ENCODE measurements at places on chromosomes 11 and 22.

DNA sequence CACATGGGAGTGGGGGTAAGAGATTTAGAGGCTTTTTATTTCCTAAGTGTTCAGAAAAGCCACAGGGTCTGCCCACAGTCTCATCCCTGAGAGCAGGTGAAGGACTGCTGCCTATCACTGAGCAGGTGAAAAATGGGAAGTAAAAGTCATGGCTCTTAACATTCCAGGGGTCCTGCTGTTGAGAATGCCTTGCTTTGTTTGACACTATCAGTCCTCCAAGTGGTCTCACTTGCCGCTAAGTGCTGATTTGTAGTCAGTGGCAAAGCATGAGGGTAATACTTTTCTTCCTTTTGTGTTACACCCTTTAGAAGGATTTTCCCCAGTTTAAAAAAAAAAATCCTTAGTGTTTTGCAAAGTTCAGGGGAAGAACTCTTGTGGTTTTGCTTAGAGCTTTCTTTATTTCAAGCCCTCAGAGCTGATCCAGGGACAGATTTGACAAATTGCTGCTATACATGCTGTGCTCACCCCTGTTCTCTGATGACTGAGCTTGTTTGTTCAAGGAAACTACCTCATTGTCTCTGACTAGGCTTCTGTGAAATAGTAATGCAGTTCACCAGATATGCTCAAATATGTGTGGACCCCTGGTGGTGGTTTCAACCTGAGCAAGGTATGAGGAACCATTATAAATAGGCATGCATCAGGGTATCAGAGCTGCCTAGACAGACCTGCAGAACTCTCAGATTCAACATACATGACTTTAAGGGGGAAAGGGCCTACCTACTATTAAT lies 141.0 kb downstream of the ARHGAP42 start:
- no peak for DNase-seq

- DNase-seq = no peak
Observed at GRCh38 chr11:14583252-14584034, 60.2 kb upstream of the PDE3B start.

GRCh38 chr11:2451916-2452315 lies 7.1 kb downstream of the KCNQ1 start:
- DNase-seq = no peak

- DNase-seq = peak; percentile 4
Observed at GRCh38 chr22:40855071-40855978, 1.1 kb downstream of the ST13 start.

GRCh38 chr22:44438481-44439131 lies 59.4 kb downstream of the RTL6 start:
- no peak for DNase-seq

GRCh38 chr11:62556875-62557631 lies 10.4 kb upstream of the AHNAK start:
- DNase-seq = peak; percentile 41

DNA sequence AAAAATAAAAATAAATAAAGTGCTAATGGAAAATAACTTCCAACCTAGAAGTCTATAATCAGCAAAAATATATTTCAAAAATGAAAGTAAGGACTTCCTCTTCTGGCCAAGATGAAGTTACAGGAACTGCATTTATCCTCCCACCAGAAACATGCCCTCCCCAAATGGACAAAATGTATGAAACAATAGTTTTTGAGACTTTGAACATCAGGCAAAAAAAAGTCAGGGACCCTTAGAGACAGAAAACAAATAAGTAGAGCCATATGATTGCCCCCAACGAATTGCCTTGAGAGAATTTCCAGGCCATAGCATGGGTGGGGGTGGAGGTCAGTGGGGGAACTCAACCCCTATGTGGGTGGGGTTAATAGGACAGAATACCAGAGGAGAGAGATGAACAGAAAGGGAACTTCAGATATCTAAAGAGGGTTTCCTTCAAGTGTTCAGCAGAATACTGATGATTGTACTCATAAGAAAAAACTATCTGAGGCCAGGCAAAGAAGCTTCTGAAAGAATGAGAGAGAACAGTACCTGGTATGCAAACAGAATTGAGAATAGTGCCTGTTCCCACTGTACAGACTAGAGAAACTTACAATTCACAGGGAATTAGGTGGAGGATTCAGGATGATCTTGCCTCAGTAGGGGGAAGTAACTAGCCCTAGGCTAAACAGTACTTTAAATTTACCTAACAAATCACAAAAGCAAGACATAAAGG lies 26.6 kb upstream of the IL10RA start:
- no peak for DNase-seq

GRCh38 chr11:120660024-120660565 lies 148.5 kb downstream of the GRIK4 start:
- DNase-seq = no peak

DNA sequence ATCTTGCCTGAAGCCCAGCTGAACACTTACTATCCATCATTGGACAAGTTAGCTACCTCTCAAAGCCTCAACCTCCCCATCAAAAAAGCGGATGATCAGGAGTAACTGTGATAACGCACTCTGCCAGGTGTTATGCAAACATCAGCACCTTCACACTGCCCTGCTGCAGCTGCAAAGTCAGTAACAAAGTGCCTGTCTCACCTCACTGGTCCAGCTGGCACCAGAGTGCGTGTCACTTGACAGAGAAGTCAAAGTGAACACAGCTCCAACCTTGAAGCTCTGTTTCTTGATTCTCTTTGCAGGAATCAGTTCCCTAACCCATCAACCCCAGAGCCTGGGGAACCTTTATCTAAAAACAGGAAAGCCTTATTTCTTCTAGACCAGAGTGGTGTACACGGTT lies 413.6 kb downstream of the CTTN start:
- DNase-seq = no peak

- no peak for DNase-seq
Observed at GRCh38 chr11:35887737-35888136, 56.1 kb upstream of the LDLRAD3 start.

- DNase-seq = no peak
Observed at GRCh38 chr22:42439821-42440674, 7.8 kb upstream of the NFAM1 start.

DNA sequence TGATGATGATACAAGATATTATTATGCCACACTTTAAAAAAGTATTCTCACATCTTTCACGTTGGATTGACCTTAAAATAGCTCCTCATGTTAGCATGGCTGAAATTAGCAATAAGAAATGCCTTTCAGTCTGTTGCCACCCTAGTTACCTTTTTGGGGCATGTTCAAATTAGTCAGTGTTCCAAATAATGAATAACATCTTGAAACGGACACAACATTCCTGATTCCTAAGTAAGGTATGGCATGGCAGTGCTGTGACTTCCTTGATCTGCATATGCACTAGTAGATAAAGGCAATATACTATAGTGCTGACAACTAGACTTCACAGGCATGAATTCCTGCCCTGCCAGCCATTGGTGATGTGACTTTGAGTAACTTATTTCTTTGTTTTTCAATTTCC lies 914.5 kb downstream of the METTL15 start:
- no peak for DNase-seq

DNA sequence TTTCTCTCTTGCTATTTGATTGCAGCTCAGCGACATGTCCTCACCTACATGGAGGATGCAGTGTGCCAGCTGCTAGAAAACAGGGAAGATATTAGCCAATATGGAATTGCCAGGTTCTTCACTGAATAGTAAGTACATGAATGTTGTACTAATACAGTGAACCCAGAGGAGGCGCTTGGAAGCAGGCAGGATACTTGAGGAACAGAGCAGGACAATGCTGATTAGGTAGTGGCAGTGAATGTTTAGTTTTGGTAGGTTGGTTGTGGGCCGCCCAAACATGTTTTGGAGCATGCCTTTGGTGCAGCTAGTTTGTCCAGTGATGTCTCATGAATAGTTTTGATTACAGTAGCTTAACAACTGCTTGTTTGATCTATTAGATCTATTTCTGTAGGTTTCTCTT lies 50.6 kb downstream of the CSTPP1 start:
- no peak for DNase-seq

- DNase-seq = no peak
Observed at GRCh38 chr11:47378836-47379170, 456 bp upstream of the SPI1 start.

DNA sequence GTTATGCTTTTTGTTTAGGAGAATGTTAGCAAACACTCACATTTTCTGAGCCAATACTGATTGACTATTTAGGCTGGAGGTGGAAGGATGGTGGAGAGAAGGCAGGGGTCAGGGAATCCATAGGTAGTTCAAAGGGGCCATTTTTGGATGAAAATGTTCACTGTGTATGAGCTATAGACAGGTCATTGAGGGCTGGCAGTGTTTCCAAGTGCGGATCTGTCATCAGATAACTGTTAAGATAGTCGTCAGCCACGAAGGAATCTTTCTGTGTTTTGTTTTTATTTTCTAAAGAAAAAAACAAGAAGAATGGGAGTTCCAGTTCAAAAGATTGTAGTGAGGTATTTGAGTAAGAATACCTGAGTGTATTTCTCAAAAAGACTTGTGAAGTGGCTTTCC lies 3.1 kb downstream of the KCNJ5 start:
- no peak for DNase-seq

- DNase-seq = peak; percentile 28
Observed at GRCh38 chr22:41746567-41747400, 47.5 kb downstream of the MEI1 start.

DNA sequence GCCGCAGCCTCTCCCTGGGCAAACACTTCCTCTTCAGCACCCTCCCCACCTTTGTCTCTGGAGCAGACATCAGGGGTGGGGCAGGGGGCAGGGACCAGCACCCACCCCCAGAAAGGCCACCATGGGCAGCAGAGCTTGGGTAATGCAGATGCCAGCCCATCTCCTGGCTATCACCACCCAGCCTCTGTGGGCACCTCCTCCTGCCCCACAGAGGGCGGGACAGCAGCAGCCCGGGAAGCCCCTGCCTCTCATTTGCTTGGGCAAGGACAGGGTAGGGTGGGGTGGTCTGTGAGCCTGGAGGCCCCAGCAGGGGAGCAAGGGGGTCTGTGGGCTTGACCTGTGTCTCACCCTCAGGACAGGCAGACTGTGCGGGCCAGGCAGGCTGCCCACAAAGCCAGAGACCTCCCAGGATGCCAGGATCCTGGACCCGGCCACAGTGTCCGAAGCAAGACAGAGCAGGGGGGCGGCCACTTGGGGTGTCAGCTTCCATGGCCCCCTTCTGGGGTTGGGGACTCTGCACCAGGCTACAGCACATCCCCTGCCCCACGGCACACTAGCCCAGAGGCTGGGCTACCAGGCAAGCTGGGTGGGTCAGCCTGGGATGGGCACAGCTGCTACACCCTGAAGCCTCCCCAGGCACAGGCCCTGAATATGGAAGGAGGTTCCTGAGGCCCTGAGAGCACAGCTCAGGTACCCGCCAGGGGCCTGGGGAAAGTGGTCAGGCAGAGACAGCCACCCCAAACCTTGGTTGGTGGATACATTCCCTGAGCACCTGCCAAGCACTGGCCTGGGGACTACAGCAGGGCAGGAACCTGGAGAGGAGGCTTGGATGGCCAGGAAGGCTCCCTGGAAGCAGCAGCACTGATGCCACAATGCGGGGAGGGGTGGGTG lies 4.5 kb downstream of the RNH1 start:
- DNase-seq = no peak

DNA sequence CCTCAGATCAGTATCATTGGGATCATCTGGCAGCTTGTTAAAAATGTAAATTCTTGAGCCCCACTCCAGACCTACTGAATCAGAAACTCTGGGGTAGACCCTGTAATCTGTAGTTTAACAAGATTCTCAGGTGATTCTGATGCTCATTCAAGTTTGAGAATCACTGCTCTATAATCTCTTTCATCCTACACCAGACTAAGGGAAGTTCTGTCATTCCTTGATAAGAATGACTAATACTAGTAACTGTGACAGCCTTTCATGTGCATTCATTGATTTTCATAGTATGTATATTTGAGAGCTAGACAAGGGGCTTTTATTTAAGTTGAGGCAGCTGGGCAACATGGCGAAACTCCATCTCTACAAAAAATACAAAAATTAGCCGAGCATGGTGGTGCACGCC lies 30.0 kb downstream of the NAT10 start:
- no peak for DNase-seq

GRCh38 chr11:118790357-118791110 lies 430 bp downstream of the DDX6 start:
- DNase-seq = peak; percentile 55

- no peak for DNase-seq
Observed at GRCh38 chr11:61654397-61654829, 25.8 kb upstream of the DAGLA start.

DNA sequence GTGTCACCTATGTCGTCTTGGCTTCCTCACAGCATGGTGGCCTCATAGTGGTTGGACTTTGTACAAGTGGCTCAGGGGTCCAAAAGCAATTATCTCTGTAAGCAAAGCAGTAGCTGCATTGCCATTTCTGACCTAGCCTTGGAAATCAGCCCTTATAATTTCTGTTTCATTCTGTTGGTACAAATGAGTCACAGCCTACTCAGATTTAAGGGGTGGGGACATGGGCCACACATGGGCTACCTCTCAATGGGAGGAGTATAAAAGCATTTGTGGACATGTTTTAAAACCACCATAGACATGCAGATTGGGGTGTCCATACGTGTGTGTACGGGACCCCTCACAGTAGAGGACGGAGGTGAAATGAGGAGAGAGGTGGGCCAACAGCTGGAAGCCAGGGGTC lies 41.6 kb downstream of the CHRDL2 start:
- DNase-seq = no peak

GRCh38 chr11:11949482-11949881 lies 58.9 kb downstream of the DKK3 start:
- no peak for DNase-seq
